Airway epithelial cell (primary cell): ENCODE measurements at places on chromosomes 6 and 20. TPM values are rescaled to one million over a fixed set of nuclear protein-coding genes. Genes with fewer than 3 reads are reported as not detected.

The PREP gene
- 30.9 and 42.2 TPM in 2 replicates for total RNA-seq

The TSHZ2 gene
- total RNA-seq, result 1.2 and 1.6 TPM in 2 replicates

The BMP5 gene
- total RNA-seq, result not detected in 2 replicates

The NKAIN2 gene
- not detected in 2 replicates for total RNA-seq

The GHRH gene
- not detected in 2 replicates for total RNA-seq

The ADGRB3 gene
- total RNA-seq, result not detected in 2 replicates

The FRMD1 gene
- 0.07 TPM in 1 of 2 replicates, not detected in the other for total RNA-seq

The BEND6 gene
- total RNA-seq, result 0.23 and 0.28 TPM in 2 replicates

The LST1 gene
- total RNA-seq, result not detected in 2 replicates

The NOX3 gene
- total RNA-seq, result not detected in 2 replicates

The NFYA gene
- 7.5 and 16.2 TPM in 2 replicates for total RNA-seq

The BPIFA1 gene
- 0.35 and 0.42 TPM in 2 replicates for total RNA-seq
